ENCODE measurements at places on chromosomes 2 and 18. TPM values are rescaled to one million over a fixed set of nuclear protein-coding genes. Genes with fewer than 3 reads are reported as not detected.
A peak's percentile ranks its signal among the peaks of the same experiment; 100 is the strongest.

GRCh38 chr2:242052421-242052820, 182.9 kb downstream of the RTP5 start:
- no peaks in the 10 kb centered on the region for H3K36me3 ChIP-seq
- H3K4me1 ChIP-seq, result no peaks in the 10 kb centered on the region
- H3K27me3 ChIP-seq, result no peaks in the 10 kb centered on the region
- no peak overlapping the region for H3K4me3 ChIP-seq
- H3K27ac ChIP-seq, result no peak overlapping the region

TMEM169 gene
- total RNA-seq, result 2.7 TPM

DLX2 gene
- total RNA-seq, result not detected

TNS1 gene
- 542 TPM for total RNA-seq

DNA sequence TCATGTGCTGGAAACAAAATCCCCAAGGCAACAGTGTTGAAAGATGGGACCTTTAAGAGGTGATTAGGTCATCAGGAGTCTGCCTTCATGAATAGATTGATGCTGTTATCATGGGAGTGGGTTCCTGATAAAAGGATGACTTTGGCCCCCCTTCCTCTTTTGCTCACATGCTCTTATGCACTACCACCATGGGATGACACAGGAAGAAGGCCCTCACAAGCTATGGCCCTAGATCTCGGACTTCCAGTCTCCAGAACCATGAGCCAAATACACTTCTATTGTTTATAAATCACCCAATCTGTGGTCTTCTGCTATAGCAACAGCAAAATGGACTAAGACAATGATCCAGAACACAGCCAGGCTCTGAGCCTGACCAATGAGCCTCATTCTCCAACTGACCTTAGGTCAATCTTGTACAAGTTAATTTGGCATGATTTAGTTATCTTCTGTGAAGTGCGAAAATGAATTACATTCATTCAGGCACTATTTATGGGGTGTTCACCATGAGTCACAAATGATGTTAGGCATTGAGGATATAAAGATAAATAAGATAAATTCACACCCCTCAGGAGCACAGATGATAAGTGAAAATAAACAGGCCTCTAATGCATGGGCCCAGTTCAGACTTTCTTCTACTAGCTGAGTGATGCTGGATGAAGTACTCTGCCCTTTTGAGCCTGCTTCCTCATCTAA, 37.7 kb upstream of the NT5C1B start:
- H3K27ac ChIP-seq, result no peak overlapping the region
- no peak for DNase-seq
- no peak overlapping the region for H3K4me3 ChIP-seq
- no peaks in the 10 kb centered on the region for H3K4me1 ChIP-seq
- H3K27me3 ChIP-seq, result no peaks in the 10 kb centered on the region

DNA sequence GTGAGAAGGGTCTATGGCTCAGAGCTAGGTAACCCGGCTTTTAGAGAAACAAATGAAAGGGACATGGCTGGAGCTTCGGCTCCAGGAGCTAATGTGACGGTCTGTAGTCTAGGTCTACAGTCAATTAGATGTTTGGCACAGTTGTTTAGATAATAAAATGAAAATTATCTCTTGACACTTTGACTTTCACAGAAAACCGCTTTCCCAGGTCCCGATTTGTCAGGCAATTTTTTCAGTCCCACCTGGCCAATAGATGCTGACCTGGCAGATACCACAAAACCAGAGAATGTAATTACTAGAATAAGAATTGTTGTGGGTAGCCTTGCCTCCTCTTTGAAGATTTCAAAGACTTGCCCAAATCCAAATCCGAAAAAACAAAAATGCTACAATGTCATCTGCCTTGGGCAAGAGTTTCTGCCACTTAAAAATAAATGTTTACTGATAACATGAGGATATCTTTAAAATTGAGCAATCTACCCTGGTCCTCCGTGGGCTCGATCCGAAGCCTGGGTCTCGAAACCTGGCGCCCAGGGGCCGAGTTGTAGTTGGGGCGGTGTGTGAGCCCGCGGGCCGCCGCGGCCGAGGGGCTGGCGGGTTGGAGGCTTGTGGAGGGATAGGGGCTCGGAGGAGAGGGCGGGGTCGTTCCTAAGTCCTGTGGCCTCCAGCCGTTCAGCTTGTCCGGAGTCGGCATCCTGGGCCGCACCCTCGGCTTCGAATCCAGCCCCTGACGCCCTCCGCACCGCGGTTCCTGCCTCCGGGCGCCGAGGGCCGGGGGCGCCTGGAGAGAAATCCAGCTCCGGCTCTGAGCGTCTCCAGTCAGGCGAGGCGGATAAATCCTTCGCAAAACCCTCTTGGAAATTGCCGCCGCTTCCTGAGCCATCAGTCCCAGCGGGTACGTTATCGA, 2.3 kb downstream of the EMX1 start:
- no peak overlapping the region for H3K27ac ChIP-seq
- no peak for DNase-seq
- H3K4me3 ChIP-seq, result peak overlapping the region; percentile 40
- H3K36me3 ChIP-seq, result no peaks in the 10 kb centered on the region
- no peaks in the 10 kb centered on the region for H3K4me1 ChIP-seq

SLC11A1 gene
- 65.6 TPM for total RNA-seq

NR4A2 gene
- total RNA-seq, result 31.5 TPM

Data from tibial nerve (tissue), 4 donors.